MG63 (cell line): ENCODE measurements at places on chromosomes 16 and 17.
A peak's percentile ranks its signal among the peaks of the same experiment; 100 is the strongest.

DNA sequence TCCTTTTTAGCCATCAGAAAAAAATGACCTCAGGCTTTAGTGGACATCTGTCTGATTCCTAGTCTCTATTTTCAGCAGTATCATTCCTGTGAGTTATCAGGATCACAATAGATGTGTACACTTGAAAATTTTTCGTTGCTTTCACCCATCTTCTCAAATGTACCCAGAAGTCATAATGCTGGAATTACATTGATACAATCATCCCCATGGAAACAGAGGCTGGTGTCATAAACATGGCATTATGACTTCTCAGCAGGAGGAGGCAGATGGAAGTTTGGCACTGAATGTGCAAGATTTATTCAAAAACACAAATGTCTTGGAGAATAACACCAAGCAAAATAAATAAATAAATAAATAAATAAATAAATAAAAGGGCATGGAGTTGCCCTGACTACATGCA lies 292.5 kb downstream of the PHKB start:
- no peak for DNase-seq

- no peak for DNase-seq
Observed at GRCh38 chr17:77666881-77667395, 291.6 kb upstream of the TNRC6C start.

DNA sequence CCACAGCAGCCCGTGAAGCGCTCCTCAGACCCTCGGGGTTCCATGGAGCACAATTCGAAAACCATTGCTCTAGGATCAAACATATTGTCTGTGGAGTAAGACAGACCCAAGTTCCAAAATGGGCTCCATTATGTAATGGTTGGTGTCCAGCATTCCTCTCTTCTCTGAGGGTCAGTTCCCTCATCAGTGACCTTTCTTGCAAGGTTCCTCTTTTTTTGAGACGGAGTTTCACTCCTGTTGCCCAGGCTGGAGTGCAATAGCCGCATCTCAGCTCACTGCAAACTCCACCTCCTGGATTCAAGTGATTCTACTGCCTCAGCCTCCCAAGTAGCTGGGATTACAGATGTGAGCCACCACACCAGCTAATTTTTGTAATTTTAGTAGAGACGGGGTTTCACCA lies 28.4 kb downstream of the PLXDC1 start:
- DNase-seq = no peak

DNA sequence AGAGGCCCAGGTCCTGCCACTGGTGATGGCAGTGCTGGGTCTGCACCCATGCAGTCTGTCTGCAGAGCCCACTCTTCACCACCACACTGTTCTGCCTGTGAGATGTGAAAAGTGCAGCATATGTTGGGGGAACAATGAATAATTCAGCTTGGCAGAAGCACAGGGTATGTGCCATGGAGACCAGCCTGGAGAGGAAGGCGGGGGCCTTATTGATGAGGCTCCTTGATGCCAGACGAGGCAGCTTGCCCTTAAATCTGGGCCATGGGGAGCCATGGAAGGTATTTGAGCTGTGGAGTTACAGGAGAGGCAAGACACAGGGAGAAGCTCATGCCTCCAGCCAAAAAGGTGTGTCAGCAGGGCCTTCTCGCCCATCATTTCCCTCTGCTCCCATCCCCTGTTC lies 124.7 kb downstream of the C16orf78 start:
- DNase-seq = no peak

- no peak for DNase-seq
Observed at GRCh38 chr17:17403899-17404576, 72.8 kb upstream of the MED9 start.

GRCh38 chr17:55563363-55563762 lies 52.1 kb upstream of the SMIM36 start:
- DNase-seq = no peak

DNA sequence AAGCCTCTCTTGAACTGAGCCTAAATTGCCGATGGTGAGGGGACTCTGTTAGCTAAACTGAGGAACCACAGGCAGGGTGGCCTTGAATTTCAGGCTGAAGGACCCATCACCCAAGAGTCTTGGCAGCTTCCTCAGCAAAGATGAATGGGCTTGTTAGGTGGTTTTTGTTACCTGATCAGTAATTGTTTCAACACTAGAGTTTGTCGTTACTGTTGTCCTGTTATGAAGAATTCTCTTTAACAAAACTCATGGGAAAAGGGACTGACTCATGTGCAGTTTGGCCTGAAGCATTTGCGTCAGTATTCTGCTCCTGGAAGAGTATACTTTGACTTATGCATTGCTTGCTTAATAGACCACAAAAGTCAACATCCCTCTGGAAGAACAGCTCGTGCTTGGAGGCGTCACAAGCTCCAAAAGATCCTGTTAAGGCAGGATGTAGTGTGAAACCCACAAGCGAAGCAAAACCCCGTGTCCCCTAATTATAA lies 206.0 kb downstream of the IRX3 start:
- DNase-seq = peak; percentile 91

GRCh38 chr17:30271102-30271501 lies 20.6 kb downstream of the BLMH start:
- no peak for DNase-seq

DNA sequence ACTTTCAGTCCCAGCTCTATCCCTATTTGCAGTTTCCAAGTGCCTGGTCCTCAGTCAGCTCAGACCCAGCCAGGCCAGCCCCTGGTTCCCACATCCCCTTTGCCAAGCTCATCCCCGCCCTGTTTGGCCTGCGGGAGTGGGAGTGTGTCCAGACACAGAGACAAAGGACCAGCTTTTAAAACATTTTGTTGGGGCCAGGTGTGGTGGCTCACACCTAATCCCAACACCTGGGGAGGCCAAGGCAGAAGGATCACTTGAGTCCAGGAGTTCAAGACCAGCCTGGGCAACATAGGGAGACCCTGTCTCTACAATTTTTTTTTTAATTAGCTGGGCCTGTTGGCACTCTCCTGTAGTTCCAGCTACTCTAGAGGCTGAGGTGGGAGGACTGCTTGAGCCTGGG lies 1.7 kb downstream of the STH start:
- DNase-seq = no peak

DNA sequence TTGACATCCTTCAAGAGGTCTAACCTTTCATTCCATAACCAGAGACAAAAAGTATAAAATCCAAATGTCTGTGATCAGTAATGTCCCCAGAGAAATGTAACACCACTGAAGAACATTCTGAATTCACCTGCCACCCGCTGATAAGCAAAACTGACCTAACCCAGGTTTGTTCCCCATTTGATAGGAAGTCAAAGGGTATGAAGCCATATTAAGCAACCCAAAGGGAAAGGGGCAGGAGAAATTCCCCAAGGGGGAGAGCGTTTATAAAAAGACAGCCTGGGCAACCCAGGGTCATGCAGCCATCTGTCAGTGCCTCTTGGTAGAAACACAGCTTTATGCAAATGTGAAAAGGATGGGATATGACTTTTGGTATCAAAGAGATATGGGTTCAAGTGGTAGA lies 30.7 kb upstream of the PIK3R6 start:
- no peak for DNase-seq

GRCh38 chr16:89115216-89115861 lies 21.7 kb downstream of the ACSF3 start:
- DNase-seq = no peak

DNA sequence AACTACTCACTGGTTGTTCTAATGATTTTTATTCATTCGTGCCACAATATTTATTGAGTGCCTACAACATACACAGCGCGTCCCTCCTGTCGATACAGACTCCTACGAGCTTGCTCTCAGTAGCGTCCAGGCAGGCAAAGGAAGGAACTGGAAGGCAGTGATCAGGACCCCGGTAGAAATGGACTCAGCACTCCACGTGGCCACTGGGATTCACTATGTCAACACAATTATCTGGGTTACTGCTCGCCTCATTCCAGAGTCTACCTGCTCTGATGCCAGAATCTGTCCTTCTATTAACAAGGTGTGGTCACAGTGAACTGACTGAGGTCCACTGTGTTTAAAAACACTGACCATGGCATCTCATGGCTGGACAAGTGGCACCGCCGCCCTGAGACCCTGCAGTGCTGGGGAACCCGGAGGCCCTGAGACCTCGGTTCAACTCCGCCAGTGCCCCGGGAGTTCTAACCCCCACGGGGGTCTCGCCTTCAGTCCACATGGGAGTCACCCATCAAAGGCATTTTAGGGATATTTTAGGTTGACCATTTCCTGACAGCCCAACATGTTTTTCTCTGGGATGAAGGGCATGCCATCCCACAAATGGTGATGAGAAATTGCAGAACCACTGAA lies 71.4 kb downstream of the ZFHX3 start:
- no peak for DNase-seq

GRCh38 chr16:1333854-1334700 lies 632 bp downstream of the BAIAP3 start:
- no peak for DNase-seq

GRCh38 chr16:87541872-87542234 lies 49.0 kb upstream of the ZCCHC14 start:
- peak; percentile 63 for DNase-seq
